ENCODE measurements at places on chromosomes 4 and X.
A peak's percentile ranks its signal among the peaks of the same experiment; 100 is the strongest.

DNA sequence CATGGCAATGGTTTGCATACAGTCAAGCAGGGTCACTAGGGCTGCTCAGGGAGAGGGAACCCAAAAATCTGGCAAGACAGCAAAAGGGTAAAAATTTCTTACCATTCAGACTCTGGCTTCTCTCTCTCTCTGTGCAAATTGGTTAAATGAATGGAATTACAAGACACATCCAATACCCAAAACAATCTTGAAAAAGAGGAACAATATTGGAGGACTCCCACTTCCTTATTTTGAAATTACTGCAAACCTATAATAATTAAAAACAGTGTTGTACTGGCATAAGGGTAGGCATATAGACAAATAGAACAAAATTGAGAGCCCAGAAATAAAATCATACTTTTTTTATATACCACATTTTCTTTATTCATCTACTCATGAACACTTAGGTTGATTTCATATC is 24.1 kb downstream of the ETDA start:
- DNase-seq = no peak

DNA sequence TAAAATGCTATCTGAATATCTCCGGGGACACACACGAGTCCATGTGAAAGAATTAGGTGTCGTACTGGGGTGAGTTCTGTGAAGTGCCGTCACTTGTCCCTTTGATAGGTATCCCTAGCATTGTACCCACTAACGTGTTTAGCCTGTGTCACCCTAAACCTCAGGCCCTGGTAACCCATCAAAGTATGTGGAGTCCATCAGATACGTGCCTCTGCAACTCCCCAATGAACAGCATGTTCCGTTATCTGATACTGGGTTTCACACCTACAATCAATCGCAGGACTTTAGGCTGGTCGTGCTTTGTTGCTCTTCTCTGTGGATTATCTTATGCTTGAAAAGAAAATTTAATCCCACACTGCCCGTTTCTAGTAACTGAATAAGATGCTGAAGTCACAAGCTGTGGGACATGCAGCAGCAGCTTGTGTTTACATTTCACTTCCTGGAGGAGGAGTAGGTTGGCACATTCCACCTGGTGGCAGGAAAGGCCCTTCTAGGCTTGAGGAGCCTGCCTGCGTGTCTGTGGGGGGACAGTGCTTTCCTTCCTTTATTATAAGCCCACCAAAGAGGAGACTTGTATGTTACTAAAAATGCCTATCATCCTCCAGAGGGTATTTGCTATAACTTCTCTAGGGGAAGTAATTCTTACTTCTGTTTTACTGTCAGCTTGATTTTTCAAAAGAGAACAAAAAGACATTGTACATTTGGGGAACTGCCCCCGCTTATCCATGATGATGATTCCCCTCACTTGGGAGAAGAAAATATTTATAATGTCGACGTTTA is 127.2 kb downstream of the FNIP2 start:
- DNase-seq = no peak

DNA sequence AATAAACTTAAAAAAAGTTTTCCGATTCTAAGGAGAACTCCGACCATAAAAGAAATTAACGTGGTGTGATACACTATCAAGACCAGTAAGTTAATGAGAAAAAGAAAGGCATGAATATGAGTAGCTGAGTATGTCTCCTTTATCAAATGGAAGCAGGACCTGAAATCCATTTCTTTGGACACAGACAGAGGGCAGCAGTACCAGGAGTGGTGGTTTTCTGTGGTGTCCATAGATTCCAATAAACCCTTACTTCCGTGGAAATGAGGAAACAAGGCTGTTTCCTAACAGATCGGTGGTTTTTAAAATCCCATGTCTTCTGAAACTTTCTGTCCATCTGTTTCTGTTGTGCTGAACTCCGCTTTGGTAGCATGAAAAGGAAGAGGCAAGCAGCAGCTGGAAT is 128.5 kb upstream of the TSPAN5 start:
- no peak for DNase-seq

DNA sequence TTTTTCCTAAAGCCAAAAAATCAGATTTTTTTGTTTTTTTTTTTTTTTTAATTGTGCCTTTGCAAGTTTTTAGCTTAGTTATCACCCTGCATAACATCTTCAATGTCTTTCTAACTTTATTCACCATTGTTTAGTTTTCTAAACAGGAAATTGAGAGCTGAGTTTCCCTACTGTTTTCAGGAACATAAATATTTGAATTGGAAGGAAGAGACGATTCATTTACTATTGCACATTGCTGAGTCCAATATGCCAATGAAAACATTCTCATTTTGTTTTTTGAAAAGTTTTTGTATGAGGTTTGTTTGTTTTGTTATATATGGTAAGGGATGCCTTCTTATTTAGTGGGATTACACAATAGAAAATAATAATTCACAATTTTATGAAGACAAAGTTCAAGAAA is 148.4 kb downstream of the ANKRD50 start:
- DNase-seq = no peak

DNA sequence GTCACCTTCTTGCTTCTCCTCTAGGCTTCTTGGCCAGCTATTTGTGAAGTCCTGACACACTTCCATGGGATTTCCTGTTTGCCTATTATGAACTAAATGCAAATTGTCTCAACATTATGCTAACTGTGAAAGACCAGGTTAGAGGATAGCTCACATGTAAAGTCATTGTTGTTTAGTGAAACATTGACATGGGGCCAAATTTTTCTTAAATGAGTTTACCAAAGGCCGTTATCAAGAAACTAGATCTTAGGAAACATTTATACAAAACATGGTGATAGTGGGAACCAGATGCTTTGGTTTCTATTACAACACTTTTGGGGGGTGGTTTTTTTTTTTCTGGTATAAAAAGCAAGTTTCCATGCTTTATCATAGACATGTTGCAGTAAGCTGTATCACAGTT is 466.8 kb upstream of the FAM241A start:
- no peak for DNase-seq

DNA sequence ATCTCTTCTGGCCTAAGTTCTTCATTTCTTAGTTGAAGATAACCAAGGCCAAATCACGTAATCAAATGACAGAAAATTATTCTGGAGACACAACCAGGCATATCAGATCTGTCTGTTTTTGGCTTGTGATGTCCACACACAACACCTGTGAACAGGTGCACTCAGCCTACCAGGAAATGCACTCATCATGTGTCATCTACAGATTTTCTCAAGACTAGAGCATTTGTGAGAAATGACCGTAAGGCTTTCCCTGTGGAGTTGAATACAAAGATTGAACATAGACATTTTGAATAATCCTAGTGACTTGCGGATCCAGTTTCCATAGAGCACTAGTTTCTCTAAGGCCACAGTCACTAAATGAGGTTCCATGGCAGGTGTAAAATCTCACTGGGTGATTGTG is 26.7 kb upstream of the CXCL8 start:
- DNase-seq = no peak

GRCh38 chr4:157824021-157824420 is 348.8 kb downstream of the GASK1B start:
- no peak for DNase-seq

GRCh38 chr4:32645653-32646052 is 1925.5 kb downstream of the PCDH7 start:
- no peak for DNase-seq

DNA sequence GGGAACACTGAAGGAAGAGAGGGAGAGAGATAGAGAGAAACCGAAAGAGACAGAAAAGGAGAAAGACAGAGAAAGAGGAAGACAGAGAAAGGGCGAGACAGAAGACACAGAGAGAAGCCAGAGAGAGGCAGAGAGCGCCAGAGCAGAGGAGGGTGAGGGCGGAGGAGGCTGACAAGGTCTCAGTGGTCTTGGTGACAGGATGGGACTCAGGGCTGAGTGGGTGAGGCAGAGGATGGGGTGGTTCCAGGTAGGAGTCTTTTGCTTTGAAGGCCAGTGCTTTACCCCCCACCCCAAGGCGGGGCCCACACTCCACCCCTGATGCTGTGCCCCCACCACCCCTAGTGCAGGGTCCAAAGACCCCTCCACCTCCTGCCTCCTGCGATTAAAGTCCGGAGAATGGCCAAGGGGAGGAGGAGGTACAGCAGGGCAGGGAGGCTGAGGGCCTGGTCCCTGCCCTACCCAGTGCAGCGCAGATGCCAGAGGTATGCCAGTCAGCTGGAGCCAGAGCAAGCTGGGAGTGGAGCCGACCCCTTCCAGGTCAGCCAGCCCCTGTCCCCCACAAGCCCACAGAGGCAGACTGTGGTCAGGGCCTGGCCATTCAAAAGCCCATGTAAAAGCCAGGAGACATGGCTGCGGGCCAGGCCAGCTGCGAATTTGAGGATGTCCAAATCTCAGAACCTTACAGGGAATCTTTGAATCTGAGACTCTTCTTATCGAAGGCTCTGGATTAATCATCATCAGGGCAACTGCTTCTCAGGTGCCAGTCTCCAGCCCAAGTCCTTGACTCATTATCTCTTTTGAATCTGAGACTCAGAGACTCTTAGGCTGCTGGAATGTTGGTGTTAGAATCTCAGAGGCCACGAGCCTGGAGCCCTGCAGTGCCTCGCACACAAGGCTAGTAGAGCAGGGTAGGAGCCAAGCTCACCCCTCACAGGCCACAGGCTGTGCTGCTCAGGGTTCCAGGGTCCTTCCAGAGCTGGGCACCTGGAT is 758 bp downstream of the IQSEC2 start:
- DNase-seq = no peak

- no peak for DNase-seq
Observed at GRCh38 chr4:155745984-155746383, 12.8 kb upstream of the GUCY1B1 start.

DNA sequence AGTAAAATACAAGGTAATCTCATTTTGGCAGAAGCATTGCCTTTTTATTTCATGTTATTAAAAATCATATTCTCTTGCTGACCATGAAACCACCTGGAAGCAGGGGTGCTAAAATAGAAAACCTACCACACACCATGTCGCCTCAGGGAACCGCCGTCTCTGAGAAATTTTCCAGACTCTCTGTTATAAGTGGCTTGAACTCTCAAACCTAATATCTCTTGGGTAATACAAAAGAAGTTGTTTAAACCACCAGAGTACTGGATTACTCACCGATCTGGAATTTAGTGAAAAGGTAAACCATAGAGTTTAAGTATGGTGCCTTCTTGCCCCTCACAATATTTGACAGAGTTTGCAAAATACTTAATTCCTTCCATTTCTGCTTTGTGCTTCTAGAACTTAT is 27.7 kb downstream of the ENPP6 start:
- DNase-seq = no peak

DNA sequence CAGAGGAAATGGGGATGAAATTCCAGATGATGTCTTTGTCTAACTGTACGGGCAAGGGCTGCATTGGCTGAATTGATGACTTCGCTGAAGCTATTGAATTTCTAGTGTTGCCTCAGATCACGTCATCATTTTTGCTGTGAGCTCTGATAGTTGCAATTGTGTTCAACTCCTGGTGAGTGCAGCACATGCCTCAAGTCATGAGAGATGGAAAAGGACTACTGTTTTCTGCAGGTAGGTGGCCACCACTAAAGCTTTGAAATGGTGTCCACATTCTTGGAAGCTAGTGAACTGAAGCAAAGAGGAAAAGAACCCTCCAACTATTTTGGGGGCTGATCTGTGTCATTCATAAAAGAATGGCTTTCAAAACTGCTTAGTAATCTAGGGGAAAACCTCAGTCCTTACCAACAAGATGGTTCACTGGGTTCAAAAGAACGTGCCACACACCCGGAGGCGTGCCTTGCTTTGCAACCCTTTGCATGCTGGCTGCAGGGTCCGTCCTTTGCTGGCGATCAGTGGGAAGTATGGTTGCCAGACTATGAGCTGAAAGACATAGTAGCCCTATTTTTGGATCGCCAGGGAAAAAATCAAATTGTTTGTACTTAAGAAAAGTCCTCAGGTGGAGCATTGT is 88.1 kb upstream of the STOX2 start:
- no peak for DNase-seq

- DNase-seq = no peak
Observed at GRCh38 chr4:54745031-54745770, 87.4 kb downstream of the KIT start.

DNA sequence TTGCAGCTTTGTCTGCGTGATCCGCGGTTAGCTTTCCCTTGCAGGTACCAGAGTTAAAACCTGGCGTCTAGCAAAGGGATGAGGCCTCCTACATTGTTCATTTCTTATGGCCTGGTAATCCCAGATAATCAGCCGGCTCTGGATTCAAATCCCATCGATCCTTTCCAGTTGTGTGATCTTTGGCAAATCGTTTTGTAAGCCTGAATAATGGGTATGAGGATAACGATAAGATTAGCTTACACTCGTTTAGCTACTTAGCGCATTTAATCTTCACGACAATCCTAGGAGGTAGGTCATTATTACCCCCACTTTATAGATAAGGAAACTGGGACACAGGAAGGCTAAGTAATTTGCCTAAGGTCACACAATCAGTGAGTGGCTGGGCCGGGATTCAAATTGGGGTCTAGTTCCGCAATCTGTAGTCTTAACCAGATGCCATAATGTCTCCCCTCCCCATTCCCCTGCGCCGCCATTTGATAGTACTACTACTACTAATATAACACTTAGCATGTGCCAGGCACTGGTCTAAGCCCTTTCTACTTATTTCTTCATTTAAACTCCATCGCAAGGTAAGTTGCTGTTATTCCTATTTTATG is 1.7 kb upstream of the UBA1 start:
- DNase-seq = no peak

- DNase-seq = no peak
Observed at GRCh38 chr4:30605616-30606190, 114.5 kb upstream of the PCDH7 start.

DNA sequence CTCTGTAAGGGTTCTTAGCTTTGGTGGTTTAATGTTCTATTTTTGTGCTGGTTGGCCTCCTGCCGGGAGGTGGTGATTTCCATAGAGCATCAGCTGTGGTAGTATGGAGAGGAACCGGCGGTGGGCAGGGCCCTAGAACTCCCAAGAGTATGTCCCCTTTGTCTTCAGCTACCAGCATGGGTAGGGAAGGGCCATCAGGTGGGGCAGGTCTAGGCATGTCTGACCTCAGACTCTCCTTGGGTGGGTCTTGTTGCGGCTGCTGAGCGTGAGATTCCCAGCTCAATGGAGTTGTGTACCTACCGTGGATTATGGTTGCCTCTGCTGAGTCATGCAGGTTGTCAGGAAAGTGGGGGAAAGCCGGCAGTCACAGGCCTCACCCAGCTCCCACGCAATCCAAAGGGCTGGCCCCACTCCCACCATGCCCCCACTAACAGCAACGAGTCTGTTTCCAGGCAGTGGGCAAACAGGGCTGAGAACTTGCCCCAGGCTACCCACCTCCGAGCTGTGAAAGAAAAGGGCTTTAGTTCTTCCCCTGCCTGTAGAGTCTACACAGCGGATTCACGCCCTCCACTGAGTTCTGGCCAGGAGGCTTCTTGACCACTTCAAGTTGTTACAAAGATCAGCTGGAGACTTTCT is 235.9 kb downstream of the RPA4 start:
- DNase-seq = no peak

- peak; percentile 4 for DNase-seq
Observed at GRCh38 chr4:55312489-55313101, 33.4 kb upstream of the SRD5A3 start.

- DNase-seq = no peak
Observed at GRCh38 chrX:134801267-134801666, 143.0 kb upstream of the PLAC1 start.

DNA sequence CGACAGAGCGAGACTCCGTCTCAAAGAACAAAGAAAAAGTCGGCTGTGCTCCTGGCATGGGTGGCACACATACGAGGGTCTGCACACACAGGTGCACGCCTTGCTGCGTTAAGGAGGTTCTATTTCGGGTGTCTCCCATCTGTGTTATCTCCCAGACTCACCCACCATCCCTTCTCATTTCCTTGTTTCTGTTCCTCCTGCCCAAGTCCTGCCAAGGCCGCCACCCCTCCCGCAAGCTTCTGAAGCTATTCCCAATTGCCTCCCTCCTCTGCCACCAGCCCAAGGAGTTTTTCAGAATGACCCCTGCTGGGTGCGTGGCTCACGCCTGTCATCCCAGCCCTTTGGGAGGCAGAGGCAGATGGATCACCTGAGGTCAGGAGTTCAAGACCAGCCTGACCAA is 6.0 kb upstream of the IL3RA start:
- DNase-seq = no peak
